ENCODE measurements at places on chromosomes 1 and 21.

DNA sequence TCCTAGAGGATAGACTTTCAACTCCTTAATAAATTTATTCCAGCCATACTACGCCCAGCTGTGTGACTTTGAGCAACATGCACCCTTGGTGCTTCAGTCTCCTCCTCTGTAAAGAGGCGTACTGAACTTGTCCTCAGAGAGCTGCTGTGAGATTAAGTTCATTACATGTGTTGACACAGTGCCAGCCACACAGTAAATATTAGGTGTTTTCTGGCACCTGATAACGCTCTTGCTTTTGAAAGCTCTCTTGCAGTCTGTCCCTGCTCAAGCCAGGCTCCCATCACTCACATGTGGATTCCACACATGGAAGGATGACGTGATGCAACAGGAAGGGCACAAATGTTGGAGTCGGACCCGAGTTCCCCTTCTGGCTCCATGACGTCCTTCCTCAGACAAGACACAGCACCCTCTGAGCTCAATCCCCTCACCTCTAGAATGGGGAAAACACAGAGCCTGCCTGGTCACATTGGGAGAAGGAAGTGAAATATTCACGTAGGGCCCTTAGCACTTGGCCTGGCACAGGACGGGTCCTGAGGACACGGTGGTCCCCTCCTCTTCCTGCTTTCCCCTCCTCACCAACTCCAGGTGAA is 7.7 kb downstream of the IFNLR1 start:
- no peak for DNase-seq

GRCh38 chr1:78587211-78587610 is 33.0 kb upstream of the IFI44L start:
- no peak for DNase-seq

DNA sequence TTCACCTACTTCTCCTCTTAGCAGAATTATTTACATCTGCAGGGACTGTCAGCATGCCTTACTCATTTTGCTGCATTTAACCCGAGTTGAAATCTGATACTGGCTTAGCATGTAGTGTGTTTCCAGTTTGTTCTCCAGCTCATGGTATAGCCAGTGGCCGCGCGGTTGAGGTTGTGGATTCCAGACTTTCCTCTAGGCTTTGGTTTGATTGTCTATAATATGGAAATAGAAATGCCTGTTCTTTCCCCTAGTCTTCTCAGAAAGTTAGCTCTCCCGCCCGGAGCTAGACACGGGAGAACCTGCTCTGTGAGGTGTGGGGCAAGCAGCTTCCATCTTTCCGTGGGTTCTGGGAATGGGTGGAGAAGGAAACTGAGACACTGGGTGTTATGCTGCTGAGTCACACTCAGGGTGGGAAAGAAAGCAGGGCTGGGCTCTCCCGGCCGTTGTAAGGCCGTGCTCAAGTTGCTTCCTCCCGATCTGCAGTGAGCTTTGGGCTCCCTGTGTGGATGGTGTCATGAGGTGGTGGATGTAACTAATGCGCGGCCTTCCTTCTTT is 206.8 kb upstream of the TMEM51 start:
- no peak for DNase-seq

- DNase-seq = peak; percentile 40
Observed at GRCh38 chr1:47409311-47410067, 6.6 kb upstream of the FOXE3 start.

- no peak for DNase-seq
Observed at GRCh38 chr21:43733529-43734071, 14.7 kb downstream of the PDXK start.

DNA sequence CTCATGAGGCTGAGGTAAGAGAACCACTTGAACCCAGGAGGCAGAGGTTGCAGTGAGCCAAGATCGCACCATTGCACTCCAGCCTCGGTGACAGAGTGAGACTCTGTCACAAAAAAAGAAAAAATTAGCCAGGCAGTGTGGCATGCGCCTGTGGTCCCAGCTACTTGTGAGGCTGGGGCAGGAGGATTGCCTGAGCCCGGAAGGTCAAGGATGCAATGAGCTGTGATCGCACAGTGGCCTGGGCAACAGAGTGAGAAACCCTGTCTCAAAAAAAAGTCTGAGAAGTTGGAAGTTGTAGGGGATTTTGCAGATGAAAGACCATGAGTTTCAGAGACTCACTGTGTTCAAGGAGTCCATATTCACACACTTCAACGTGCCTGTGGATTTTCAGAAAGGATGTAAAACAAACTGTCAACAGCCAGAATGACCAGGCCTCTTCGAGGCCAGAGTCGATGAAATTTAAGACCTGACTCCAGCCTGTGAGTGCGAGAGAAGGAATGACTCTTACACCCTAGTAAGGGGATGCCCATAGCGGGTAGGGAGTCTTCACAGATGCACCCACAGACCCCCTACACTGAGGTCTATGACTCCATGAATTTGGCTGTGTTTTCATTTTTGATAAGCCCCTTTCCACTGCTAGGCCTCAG is 2.2 kb downstream of the S100A13 start:
- DNase-seq = peak; percentile 70

- DNase-seq = no peak
Observed at GRCh38 chr1:161241682-161242081, 3.7 kb upstream of the NR1I3 start.

DNA sequence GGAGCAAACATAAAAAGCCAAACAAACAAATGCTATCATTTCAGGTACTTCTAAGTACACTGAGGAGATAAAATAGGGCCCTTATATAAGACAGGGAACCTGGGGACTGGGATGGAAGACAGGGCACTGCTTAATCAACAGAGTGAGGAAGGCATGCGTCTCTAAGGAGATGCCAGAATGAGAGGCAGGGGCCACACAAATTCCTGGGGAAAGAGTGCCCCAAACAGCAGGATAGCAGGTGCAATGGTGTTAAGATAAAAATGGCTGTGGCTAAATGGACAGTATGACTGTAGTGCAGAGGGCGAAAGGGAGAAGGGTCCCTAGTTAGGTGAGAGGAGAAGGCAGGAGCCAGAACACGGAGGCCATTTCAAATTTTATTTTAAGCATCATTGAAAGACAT is 113.9 kb downstream of the ZBTB18 start:
- no peak for DNase-seq

DNA sequence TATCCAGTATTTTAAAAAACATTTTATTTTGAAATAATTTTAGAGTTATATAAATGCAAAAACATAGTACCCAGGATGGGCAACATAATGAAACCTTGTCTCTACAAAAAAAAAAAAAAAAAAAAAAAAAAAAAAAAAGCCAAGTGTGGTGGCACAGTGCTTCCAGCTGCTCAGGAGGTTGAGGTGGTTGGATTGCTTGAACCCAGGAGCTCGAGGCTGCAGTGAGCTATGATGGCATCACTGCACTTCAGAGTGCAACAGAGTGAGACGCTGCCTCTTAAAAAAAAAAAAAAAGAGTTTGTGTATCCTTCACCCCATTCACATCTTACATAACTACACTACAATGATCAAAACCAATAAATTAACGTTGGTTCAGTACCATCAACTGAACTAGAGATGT is 115.6 kb upstream of the KIF26B start:
- DNase-seq = no peak

- no peak for DNase-seq
Observed at GRCh38 chr1:161261261-161262235, 3.0 kb downstream of the PCP4L1 start.

- no peak for DNase-seq
Observed at GRCh38 chr1:220797553-220797952, 10.8 kb downstream of the MTARC1 start.

GRCh38 chr1:36971852-36972618 is 62.3 kb downstream of the GRIK3 start:
- DNase-seq = no peak

DNA sequence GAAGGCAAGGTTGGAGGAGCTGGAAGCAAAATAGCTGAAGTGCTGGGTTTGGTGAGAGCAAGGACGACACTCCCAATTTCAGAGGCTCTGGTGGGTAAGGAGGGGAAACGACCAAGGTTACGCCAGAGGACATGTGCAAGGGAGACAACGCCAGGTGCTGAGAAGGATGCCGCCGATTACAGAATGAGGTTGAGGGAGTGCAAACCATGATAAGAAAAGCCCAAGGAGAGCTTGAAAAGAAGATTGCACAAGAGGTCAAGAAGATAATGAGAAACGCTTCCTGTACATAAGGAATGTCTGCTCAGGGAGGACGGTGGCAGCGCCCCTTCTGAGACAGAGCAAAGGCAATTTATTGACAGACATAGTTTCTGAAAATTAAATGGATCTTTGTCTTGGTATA is 382.0 kb upstream of the PROX1 start:
- DNase-seq = no peak

GRCh38 chr1:155086128-155086741 is 7.6 kb downstream of the EFNA3 start:
- peak; percentile 62 for DNase-seq

- no peak for DNase-seq
Observed at GRCh38 chr1:184597650-184598357, 156.9 kb downstream of the EDEM3 start.

Data from lower leg skin (tissue), 4 donors.